CMK (cell line): ENCODE measurements at places on chromosomes 12 and 14.

- no peak for DNase-seq
Measured at GRCh38 chr12:27504507-27504906, 19.5 kb upstream of the PPFIBP1 start.

- DNase-seq, result no peak
Measured at GRCh38 chr12:65496617-65497016, 218.1 kb downstream of the MSRB3 start.

DNA sequence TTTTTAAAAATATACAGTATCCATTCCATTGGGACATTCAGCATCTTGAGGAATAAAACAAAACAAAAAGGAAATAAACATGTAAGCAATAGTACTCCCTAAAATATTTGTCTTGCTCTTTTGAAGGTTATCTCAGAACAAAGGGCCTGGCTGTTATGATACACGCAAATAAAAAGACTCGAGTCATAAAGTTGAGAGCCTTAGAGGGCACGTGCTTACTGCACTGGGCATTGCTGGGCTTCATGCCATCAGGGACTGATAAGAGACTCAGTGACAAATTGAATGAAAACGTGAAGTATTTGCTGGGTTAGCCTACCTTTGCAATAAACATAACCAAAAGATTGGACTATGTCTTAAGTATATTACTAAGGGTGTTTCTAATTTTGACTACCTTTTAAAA, 118.9 kb downstream of the SLC35F4 start:
- no peak for DNase-seq

DNA sequence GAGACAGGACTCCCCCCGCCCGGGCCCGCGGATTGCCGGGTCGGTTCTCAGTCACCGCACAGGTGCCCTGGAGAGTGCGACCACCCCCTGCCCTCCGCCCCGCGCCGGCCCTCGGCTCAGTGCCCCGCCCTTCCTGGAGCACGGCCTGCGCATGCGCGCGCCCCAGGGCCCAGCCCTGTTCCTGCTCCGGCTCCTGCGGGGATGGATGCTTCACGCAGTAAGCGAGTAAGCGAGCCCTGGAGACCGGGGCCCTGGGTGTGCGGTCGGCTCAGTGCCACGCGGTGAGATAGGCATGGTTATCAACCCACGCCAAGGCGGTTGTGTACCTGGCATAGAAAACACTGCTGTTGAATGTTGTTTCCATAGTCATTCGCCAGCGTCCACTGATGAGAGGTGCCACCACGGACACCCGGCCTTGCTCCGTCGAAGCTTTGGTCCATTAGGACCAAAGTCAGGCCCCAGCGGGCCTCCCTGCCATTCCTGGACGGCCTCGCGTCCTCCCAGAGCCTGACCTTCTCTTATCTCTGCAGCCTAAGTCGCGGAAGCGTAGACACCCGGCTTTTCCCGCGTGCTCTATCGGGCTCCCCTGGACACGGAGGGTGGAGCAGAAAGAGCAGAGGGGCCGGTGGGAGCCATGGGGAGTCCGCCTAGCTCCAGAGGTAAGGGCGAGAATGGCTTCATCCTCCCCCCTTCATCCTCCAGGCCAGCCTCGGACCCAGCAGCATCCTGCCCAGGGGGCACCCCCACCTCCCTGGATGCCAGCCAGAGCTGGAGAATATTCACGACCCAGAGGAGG, 90.6 kb downstream of the PAPOLA start:
- DNase-seq, result no peak

- no peak for DNase-seq
Measured at GRCh38 chr12:59046763-59047534, 126.6 kb upstream of the LRIG3 start.

DNA sequence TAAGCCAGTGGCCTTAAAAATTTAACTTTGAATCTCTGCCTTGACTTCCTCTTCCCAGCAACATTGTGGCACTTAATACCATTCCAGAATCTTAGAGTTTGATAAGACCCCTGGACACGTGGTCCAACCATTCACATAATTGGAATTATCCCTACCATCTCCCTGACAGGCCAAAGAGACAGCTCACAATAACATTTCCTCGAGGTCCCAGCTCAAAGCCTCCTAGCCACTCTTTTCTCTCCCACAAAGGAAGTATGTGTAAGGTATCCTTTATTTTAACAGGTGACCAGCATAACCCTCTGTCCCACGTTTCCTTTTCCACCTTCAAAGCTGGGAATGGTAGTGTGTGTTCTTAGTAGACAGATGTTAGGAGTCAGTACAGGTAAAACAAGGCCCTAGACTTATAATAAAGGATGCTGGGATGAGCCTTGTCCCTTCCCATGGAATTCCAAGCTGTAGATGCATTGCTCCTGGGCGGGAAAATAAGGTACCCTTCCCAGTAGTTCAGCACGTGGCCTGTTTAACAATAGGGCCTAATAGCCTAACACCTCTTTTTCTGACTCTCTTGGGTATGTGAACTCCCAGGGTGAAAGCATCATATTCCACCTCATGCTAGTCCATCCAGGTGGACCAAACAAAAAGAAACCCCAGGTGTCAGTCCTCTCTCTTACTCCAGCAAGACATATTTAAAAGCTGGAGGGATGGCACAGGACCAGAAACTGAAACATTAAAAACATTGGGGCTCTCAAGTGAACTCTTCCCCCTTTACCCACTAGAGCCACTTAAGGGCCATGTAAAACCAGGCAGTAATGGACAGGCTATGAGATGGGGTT, 37.5 kb upstream of the COL2A1 start:
- no peak for DNase-seq

- DNase-seq, result no peak
Measured at GRCh38 chr14:68643673-68644072, 149.2 kb downstream of the ZFP36L1 start.

- no peak for DNase-seq
Measured at GRCh38 chr12:69338936-69339335, 9.2 kb upstream of the LYZ start.

DNA sequence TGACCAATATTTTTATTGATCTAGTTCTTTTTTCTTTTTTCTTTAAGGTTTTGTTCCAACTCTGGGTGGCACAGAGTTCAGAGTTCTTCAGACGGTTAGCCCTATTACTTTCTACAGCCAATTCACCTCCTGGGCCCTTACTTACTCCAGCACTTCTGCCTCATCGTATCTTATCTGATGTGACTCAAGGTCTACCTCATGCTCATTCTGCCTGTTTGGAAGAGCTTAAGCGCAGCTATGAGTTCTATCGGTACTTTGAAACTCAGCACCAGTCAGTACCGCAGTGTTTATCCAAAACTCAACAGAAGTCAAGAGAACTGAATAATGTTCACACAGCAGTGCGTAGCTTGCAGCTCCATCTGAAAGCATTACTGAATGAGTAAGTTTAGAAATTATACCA, 64.7 kb downstream of the VEZT start:
- no peak for DNase-seq

DNA sequence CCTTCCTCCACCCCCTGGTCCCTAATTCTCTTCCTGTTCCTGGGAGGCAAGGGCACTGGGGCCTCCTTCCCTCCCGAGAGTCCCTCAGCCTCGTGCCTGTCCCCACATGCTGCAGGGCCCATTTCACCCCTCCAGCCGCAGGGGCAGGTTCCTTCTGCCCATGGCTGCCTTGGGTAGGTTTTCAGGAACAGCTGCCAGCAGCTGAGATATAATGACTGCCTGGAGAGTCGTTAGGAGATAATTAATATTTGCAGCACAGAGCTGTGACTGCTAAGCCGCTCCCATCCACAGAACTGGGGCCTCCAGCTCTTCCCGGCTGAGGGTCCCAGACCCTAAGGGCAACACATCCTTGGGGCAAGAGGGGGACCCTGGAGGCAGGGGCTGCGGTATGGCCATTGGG, 211.9 kb upstream of the LHX5 start:
- DNase-seq, result no peak

DNA sequence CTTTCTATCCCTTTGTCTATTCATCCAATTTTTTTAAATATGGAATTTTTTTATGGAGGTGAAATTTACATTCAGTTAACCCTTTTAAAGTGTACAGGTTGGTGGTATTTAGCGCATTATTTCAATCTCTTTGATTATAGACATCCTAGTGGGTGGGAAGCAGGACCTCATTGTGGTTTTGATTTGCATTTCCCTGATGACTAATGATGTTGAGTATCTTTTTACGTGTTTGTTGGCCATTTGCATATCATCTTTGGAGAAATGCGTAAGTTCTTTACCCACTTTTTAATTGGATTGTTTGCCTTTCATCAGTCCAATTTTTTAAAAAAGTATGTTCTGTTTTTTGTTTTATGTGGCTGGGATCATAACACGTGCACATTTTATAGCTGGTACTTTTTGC, 20.8 kb downstream of the PAPLN start:
- no peak for DNase-seq

DNA sequence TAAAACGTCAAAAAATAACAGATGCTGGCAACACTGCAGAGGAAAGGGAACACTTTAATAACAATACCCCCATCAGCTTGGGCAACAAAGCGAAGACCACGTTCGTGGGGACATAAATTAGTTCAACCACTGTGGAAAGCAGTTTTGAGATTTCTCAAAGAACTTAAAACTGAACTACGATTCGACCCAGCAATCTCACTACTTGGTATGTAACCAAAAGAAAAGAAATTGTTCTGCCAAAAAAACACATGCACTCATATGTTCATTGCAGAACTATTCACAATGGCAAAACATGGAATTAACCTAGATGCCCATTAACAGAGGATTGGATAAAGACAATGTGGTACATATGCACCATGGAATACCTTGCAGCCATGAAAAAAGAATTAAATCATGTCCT, 81.2 kb upstream of the RAP1B start:
- DNase-seq, result no peak

GRCh38 chr14:49999146-49999761, 106.4 kb downstream of the ARF6 start:
- no peak for DNase-seq

DNA sequence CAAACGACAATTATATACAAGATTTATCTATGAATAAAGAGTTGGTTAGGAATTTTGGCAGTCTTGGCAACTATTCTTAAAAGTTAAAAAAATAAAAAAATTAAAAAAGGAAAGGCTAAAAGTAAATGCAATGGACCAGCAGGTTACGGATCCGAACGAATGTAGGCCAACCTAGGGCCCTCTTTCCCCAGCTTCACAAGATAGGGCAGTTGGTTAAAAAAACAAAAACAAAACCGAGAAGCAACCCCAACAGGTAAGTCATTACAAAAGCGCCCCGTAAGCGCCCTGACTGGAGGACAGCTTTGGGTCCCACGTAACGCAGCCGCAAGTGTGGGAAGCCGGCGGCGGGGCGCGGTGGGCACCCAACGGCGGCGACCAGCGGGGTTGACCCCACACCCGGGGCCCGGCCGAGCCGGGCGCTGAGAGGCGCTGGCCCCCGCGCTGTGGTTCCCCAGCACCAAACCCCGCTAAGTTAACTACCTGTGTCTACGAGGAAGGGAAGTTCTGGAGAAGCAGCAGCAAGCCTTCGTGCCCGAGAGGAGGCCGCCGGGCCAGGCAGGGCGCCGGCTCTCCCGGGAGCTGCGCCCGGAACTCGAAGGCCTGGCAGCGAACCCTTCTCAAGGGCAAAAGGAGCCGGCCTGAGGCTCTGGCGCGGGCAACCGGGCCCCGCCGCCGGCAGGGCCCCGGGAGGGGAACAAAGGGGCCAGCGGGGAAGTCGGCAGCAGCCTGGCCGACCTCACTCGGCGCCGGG, 882 bp downstream of the HECTD1 start:
- no peak for DNase-seq

DNA sequence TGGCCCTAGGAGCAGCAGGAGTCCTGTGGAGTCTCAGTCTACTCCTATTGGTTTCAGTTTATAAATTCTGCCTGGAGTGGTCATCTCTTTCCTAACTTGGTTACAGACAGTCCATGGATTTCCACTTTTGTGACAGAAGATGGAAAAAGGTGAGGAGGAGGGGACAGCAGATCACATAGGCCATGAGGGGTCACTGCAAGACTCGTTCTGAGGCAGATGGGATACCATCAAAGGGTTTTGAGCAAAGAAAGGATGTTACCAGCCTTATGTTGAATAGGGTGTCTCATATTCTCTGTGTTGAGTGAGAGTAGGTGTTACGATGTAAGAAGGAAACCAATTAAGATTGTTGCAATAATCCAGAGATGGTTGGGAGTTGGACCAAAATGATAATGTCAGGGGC, 15.3 kb downstream of the PDE3A start:
- no peak for DNase-seq

DNA sequence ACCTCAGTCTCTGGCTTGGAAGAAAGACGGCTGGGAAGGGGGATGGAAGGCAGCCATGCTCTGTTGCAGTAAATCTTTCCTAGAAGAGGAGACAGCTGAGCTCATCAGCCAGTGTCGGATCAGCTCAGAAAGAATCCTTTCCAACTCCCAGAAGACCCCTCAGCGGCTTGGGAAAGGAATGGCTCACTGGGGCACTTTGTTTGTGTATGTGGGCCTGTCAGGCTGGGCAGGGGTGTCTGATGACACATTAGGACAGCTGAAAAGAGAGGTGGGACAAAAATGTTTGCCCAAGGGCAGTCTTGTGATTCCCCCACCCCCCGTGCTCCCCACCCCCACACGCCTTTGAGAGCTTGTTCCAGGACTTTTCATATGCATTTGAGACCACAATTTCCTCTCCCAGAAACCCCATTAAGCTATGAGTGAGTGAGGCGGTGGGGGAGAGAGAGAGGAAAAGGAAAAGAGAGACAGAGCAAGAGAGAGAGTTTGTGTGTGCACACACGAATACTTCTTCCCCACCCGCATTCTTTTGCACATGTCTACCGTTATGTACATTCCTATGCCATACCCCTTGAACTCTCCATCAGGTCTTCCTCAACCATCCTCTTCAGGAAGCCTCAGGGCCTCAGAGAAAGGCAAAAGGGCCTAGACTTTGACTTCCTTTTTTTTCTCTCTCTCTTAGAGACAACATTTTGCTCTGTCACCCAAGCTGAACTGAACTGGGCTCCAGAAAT, 198.9 kb downstream of the ZFP36L1 start:
- no peak for DNase-seq

DNA sequence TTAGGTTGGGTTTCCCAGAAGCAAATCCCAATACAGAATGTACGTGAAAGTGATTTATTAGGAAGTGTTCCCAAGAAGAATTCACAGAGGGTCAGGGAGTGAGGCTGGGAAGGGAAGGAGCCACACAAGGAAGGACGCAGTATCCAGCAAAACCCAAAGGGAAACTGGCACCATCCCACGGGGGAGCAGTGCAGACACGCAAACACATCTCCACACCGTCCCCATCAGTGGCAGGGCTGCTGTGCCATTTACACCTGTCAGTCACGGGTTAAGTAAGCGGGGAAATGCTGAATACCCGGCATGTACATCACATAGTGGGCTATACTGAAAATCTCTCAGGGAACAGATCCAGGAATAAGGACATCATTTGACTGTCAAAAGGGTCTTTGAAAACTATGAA, 93.9 kb downstream of the SLC38A1 start:
- no peak for DNase-seq

DNA sequence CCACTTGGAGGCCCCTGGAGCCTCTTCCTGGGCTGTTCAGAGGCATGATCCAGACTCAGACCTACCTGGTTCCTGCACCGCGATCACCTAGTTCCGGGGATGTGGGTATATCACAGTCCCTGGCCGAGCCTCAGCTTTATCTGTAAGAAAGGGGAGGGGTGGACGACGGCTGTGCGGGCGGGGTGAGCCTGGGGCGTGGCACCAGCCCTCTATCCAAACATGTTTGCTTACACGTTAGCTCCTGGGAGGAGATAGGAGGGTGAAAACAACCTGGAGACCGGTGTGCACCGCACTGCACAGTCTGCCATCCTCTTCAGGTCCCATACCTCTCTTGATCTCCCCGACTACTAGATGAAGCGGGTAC, 1.2 kb downstream of the ANKRD9 start:
- DNase-seq, result no peak

GRCh38 chr14:36439766-36440165, 80.3 kb downstream of the NKX2-1 start:
- no peak for DNase-seq
